Activated CD4-positive, alpha-beta memory T cell treated with anti-CD3 and anti-CD28 coated beads, Interleukin-2, amount 10 ng/mL, durations not matched to agents 7 days and 5 days (primary cell): ENCODE measurements at places on chromosomes 3 and 15. TPM values are rescaled to one million over a fixed set of nuclear protein-coding genes. Genes with fewer than 3 reads are reported as not detected.

DNA sequence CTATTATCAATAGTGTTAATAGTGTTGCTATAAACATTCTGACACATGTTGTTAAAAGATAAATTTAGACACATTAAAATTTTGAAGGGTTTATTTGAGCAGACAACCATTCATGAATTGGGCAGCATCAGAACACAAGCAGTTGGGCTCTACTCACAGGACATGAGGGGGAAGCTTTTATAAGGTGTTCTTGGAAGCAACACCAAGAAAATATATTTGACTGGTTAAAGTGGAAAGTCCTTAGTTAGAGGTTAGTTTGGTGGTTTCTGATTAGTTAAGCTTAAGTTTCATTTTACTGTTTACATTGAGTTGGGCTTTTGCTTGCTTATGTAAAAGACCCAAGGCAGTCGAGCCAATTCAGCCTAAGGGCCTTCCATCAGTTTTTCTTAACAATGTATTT lies 220.7 kb downstream of the CD47 start:
- H3K36me3 ChIP-seq: no peaks in the 10 kb centered on the region
- no peak overlapping the region for H3K4me3 ChIP-seq
- peaks cover 7% of the 10 kb centered on the region for H3K27me3 ChIP-seq
- no peak overlapping the region for H3K27ac ChIP-seq

GRCh38 chr3:23435904-23436303 lies 232.8 kb downstream of the UBE2E2 start:
- no peak for DNase-seq
- H3K36me3 ChIP-seq: no peaks in the 10 kb centered on the region
- H3K27me3 ChIP-seq: no peaks in the 10 kb centered on the region

GRCh38 chr3:66236281-66236680 lies 15.5 kb downstream of the SLC25A26 start:
- no peak overlapping the region for H3K27ac ChIP-seq
- peaks cover 16% of the 10 kb centered on the region for H3K4me1 ChIP-seq
- no peaks in the 10 kb centered on the region for H3K27me3 ChIP-seq
- no peak overlapping the region for H3K4me3 ChIP-seq
- no peak for DNase-seq

- no peaks in the 10 kb centered on the region for H3K36me3 ChIP-seq
- DNase-seq: no peak
- H3K4me3 ChIP-seq: no peak overlapping the region
Measured at GRCh38 chr3:157514371-157514895, 11.2 kb upstream of the VEPH1 start.

GRCh38 chr3:159635047-159635641 lies 353.5 kb upstream of the IL12A start:
- H3K27me3 ChIP-seq: no peaks in the 10 kb centered on the region
- no peaks in the 10 kb centered on the region for H3K36me3 ChIP-seq
- no peak overlapping the region for H3K27ac ChIP-seq
- no peaks in the 10 kb centered on the region for H3K4me1 ChIP-seq
- no peak for DNase-seq

DNA sequence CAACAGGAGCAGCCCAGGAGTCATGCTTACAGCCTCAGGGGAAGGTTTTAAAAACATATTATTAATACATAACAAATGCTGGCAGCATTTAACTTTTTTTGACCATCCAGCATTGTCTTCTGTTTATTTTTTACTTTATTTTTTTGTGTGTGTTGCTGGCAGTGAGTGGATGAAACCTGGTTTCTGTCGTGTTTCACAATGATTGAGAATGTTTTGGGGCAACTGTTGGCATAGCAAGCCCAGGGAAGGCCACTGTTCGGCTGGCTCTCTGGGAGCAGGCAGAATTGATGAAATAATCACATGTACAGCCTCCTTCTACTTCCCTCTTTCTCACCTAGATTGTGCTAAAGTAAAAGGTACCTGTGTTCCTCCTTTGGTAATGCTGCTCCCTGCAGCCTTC lies 190.2 kb downstream of the NR1D2 start:
- H3K4me1 ChIP-seq: no peaks in the 10 kb centered on the region
- H3K27ac ChIP-seq: no peak overlapping the region
- H3K4me3 ChIP-seq: no peak overlapping the region
- H3K27me3 ChIP-seq: no peaks in the 10 kb centered on the region
- DNase-seq: no peak

- H3K4me1 ChIP-seq: no peaks in the 10 kb centered on the region
- H3K27ac ChIP-seq: no peak overlapping the region
- no peaks in the 10 kb centered on the region for H3K27me3 ChIP-seq
- H3K36me3 ChIP-seq: no peaks in the 10 kb centered on the region
- no peak overlapping the region for H3K4me3 ChIP-seq
- no peak for DNase-seq
Measured at GRCh38 chr15:100310513-100311153, 31.1 kb downstream of the ADAMTS17 start.

- H3K27ac ChIP-seq: no peak overlapping the region
- peaks cover 40% of the 10 kb centered on the region for H3K4me1 ChIP-seq
- no peaks in the 10 kb centered on the region for H3K27me3 ChIP-seq
- no peak overlapping the region for H3K4me3 ChIP-seq
- H3K36me3 ChIP-seq: peaks cover 66% of the 10 kb centered on the region
- no peak for DNase-seq
Measured at GRCh38 chr3:111619833-111620232, 24.7 kb upstream of the ZBED2 start.

DNA sequence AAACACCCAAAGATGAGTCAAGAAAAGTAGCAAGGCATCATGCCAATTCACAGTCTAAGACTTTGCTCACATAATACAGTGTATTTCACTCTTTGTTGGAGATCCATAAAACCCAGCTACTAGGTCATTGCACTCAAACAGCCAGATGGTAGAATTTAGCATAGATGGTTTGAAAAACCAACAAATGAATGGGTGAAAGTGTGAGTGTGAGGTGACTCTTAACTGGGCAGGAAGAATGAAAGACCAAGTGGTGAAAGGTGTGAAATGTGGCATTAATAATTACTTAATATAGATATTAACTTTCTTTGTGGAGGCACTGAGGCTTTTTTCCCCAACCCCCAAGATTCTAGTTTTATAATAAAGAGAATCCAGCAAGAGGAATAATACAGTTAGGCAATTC lies 159.5 kb downstream of the SQOR start:
- no peaks in the 10 kb centered on the region for H3K36me3 ChIP-seq
- DNase-seq: no peak
- H3K4me1 ChIP-seq: no peaks in the 10 kb centered on the region
- H3K4me3 ChIP-seq: no peak overlapping the region
- H3K27ac ChIP-seq: no peak overlapping the region
- H3K27me3 ChIP-seq: peaks cover 12% of the 10 kb centered on the region

DNA sequence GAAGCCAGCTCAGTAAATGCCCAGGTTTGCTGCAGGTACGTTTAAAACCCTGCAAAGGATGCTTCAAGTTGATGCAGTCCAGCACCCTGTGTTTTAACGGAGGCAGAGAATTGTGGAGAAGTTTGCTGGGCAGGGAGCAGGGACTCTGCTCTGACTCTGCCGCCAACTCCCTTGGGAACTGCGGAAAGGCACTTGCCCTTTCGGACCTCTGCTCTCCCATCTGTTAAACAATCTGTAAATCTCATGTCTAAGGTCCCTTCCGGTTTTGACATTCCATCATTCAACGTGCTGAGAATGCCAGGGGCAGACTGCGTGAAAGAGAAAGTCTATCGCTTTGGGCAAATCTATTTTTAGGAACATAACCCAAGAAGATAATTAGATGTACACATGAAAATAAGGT lies 184.5 kb downstream of the OPA1 start:
- no peak for DNase-seq
- no peak overlapping the region for H3K27ac ChIP-seq
- H3K4me1 ChIP-seq: peaks cover 21% of the 10 kb centered on the region
- no peak overlapping the region for H3K4me3 ChIP-seq
- H3K36me3 ChIP-seq: no peaks in the 10 kb centered on the region
- peaks cover 56% of the 10 kb centered on the region for H3K27me3 ChIP-seq

Gene CFAP44
- total RNA-seq: 5.1 TPM

Gene FGF7
- not detected for total RNA-seq

Gene HIGD1A
- total RNA-seq: 61.2 TPM

Gene SLCO3A1
- 48.8 TPM for total RNA-seq

Gene CD96
- 338 TPM for total RNA-seq

Gene GOLGA8N
- total RNA-seq: 13.8 TPM
